Umbilical cord (tissue), 2 donors: ENCODE measurements at places on chromosomes 12 and 14. TPM values are rescaled to one million over a fixed set of nuclear protein-coding genes. Genes with fewer than 3 reads are reported as not detected.
A peak's percentile ranks its signal among the peaks of the same experiment; 100 is the strongest.

Gene SLCO1A2
- total RNA-seq, result 7.0 TPM

Gene HHIPL1
- 12.0 TPM for total RNA-seq

Gene SMARCC2
- total RNA-seq, result 37.6 TPM

Gene ADCY4
- 8.2 TPM for total RNA-seq

Gene CCDC197
- not detected for total RNA-seq

Gene P2RX2
- not detected for total RNA-seq

Gene TAS2R9
- 1.7 TPM for total RNA-seq

Gene SIX4
- 2.6 TPM for total RNA-seq

Gene NPFF
- total RNA-seq, result not detected

Gene PTPN6
- 18.3 TPM for total RNA-seq

Gene ASIC1
- total RNA-seq, result 1.7 TPM

Gene CISTR
- total RNA-seq, result not detected

Gene MOK
- 13.0 TPM for total RNA-seq

DNA sequence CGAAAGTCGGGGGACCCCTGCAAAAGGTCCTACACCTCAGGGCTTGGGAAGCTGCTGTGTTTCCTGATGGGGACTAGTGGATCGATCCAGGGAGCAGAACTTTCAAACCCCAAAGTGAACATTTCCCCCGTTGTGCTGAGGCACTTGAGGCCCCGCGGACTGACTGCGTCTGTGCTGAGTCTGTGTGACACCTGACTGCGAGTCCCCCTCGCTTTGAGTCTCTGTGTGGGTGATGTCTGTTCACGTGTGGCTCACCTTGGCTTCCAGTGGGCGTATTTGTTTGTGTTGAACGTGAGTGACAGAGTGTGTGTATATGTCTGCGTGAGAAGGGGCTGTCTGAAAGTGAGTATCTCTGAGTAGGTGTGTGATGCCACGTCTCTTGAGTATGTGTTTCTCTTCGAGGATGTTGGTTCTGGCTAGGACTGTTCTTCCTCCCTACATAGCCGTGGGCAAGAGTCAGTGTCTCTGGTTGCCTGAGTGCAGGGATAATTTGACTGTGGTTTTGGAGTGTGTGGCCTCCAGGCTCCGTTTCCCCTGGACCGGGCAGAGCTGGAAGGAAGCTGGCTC, 1.3 kb downstream of the TEAD4 start:
- DNase-seq, result no peak

- DNase-seq, result no peak
Measured at GRCh38 chr12:124788936-124789555, 74.6 kb downstream of the SCARB1 start.

- DNase-seq, result peak; percentile 72
Measured at GRCh38 chr12:128245905-128246304, 21.1 kb upstream of the TMEM132C start.

DNA sequence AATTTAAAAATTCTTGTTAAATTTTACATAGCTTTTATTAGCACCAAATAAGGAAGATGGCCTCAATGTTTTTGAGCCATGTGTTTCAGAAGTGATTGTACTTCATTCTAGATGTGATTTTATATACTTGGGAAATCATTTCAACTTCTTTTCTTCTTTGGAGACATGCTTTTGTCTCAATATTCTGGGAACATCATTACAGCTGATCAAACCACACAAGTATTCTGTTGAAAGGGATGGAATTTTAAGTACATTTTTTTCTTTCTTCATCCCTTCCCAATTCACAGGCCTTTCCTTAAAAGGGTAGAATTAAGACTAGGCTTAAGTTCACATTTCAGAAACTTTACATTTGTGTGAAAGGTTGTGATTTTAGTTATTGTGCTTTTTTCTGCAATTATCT, 66.4 kb downstream of the PAPOLA start:
- DNase-seq, result no peak

DNA sequence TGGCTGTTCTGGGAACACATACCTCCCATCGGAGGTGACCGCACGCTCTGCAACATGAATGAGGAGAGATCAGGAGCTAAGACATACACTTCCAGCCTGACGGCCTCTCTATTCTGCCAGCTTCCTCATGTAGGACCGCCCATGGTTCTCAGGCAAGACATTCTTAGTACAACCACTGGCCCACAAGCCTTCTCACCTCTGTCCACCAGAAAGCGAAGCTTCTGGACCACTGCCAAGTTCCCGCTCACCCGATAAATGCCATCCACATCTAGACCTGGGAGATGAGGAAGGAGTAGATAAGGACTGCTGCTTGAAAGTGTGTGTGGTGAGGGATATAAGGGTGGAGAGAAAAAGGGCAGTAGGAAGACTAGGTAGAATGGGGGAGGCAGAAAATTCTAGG, 5.2 kb downstream of the ARHGAP9 start:
- no peak for DNase-seq

DNA sequence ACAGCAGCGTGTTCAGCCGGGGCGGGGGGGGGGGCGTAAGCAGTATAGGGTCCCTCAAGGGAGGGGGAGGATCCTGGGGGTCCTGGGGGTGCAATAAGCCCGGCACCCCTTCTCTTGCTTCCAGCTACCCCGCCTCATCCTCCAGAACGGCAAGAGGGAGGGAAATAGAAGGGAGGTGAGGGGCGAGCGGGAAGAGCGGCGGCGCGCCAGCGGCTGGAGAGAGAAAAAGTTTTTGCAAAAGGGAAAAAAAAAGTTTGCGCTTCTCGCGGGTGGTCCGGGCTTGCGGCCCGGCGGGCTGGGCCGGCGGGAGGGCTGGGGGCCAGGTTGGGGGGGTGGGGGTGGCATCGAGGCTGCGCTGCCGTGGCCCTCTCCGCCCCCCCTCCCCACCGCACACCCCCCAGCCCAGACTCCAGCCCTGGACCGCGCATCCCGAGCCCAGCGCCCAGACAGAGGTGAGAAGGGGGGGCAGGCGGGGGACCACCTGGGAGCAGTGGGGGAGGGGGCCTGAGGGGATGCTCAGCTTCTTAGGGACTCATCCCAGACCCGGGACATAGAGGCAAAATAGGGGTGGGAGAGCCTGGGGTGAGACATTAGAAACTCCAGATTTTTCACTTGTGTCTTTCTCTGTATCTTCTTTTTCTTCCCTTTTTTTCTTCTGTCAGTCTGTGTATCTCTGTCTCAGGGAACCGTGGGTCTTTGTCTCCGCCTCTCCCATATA, at the start of gene GLI1:
Gene GLI1 (plus strand): TSS at position 36 of the 718 bp plus-strand sequence. CDS start 3,907 bp downstream, outside the sequence.
- no peak for DNase-seq

DNA sequence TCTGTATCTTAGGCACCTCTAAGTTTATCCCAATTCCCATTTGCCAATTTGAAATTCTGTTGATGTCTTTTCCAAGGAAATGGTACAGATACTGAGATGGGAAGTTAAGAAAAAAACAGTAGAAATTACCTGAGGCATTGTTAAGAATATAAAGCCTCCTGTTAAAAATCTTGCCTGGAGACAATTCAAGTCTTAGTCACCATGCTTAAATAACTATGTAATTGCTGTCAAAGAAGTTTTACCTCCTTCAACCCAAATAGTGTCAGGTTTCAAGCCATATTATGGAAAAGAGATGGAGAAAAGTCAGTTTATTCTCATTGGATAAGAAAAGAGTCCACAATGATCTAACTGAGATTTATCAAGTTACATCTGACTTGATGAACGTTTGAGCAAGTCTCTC, 974.7 kb downstream of the GALC start:
- DNase-seq, result no peak

DNA sequence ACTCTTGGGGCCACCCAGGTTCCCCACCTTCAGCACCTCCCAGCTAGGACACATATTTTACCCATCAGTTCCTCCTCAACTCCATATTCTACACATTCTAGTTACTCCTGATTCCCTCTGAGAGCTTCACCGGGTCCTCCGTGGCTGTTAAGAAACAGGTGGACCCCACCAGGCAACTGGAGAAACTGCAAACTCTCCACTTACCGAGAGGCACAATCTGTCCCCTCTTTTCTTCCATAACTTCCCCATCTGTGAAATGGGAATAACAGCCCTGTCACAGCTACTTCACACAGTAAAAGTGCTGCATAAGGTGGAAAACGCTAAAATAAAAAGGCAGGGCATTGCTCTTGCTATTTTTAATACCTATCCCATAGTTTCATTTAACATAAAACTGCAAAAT, 1.5 kb downstream of the SLC7A8 start:
- no peak for DNase-seq

DNA sequence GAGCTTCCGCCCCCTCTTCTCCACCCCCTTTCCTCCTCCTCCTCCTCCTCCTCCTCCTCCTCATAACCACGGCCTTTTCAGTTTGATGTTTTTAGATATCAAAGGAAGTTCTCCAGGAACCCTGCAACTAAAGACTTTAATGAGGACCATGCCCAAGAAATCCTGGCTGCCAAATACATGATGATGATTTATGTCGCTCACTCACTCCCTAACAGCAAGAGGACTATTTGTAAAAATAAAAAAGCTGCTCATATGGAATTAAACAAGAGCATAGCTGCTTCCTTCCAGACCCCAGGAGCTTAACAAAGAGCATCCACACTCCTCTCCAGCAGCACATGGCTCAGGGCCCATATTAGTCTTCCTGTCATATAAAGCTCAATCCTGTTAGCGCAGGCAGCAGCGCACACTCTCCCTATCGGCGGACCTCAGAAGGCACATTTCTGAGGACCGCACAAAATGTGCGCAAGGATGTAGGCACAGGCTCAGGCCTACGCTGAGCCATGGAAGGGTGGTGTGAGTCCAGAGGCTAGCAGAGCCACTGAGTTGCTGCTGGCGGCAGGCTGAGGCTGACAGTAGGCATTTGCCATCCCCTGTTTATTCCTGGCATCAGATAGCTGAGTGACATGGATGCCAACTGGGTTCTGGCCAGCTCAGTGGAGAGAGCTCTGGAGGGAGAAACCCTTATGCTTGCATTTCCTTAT, 232.8 kb downstream of the MSRB3 start:
- peak; percentile 69 for DNase-seq

DNA sequence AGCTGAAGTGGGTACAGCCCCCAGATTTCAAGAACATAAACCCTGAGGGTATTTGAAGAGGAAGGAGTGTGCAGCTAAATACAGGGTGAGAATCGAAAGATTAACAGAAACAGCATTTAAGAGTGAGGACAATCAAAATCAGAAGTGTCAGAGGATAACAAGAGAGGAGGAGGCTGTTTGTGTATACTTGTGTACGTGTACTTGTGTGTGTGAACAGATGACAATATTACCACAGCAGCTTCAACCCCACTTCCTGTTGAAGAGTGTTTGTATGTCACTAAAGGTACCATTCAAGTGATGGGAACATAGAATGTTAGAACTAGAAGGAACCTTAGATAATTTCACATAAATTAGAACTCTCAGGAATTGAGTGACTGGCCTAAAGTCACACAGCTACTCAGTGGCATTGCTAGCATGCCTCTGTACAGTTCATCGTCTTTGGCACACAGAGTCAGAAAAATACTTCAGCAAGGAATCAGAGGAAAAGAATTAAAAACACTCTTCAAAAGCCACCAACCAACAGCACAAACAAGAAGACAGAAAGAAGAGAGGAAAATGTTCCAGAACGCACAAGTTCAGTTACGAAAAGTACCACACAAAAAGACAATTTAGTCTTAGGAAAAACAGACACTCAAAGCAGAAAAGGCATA, 164.3 kb upstream of the BCL2L14 start:
- peak; percentile 18 for DNase-seq

- no peak for DNase-seq
Measured at GRCh38 chr14:94125659-94126418, 3.6 kb downstream of the IFI27L2 start.

DNA sequence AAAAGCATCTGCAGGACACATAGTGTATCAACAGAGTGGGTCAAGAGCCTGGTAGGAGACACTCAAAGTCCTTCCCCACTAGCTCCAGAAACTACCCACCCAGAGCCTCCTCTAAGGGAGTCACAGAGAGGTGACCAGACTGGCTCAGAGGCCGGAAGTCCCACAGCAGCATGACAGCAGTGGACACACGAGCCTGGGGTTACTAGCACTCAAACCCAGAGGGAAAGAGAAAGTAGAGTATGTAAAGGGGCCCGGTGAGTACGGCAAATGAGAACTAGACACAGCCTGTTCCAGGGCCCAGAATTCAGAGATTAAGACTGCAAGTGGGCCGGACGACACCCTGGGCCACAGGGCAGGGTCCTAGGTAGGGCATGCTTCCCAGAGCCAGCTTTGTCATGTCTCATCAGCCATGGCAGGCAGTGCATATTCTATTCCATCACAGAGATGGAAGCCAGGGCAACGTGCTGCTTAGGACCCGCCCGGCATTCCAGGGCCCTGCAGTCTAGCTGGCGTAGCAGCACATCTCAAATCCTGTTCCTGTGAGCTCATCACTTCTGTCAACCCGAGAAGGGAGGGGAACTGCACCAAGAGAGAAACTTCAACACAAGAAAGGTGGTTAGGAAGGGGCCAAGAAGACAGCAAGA, 4.2 kb downstream of the IFFO1 start:
- peak; percentile 89 for DNase-seq

- peak; percentile 82 for DNase-seq
Measured at GRCh38 chr12:68451261-68452077, 119.3 kb upstream of the MDM1 start.

- DNase-seq, result no peak
Measured at GRCh38 chr14:76836029-76836630, 9.9 kb downstream of the LRRC74A start.

- DNase-seq, result no peak
Measured at GRCh38 chr14:24355009-24355408, 13.0 kb upstream of the NFATC4 start.

GRCh38 chr12:118714051-118714460, 267.3 kb upstream of the SRRM4 start:
- no peak for DNase-seq

- peak; percentile 25 for DNase-seq
Measured at GRCh38 chr12:3698218-3698974, 54.5 kb downstream of the CRACR2A start.

- DNase-seq, result no peak
Measured at GRCh38 chr12:132021965-132022364, 72.2 kb downstream of the EP400 start.

GRCh38 chr12:104698871-104699270, 242.1 kb downstream of the CHST11 start:
- DNase-seq, result peak; percentile 54

DNA sequence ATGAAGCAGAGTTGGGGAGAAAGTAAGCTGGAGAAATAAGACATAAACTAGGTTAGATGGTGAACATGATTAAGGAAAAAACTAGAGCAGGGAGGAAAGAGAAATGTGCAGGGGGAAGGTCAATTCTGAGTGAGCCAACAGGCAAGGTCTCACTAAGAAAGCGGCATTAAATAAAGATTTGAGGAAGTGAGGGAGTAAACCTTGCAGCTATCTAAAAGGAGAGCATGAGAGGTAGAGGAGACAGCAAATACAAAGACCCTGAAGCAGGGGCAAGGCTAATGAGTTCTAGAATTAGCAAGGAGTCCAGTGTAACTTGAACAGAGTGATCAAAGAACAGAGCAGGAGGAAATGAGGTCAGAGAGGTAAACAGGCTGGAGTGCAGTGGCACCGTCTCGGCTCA, 4.4 kb upstream of the SOCS2 start:
- no peak for DNase-seq

- no peak for DNase-seq
Measured at GRCh38 chr14:21880918-21881317, 207.3 kb upstream of the OR4E1 start.

DNA sequence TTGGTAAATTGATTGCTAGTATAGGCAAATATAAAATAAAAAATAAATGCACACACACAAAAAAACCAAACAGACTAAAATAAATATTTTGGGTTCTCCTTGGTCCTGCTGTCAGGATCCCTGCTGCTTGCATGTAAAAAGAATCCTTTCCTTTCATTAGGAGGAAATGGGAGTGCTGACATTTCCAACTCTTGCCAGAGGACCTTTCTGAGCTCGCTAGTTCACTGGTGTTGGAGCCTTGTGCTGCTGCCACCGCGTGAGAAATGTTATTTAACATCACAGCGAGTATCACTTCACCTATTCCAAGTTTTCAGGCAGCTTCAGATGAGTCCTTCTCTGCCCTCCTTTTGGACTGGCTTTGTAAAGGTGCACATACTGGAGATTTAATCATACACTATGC, 358.9 kb downstream of the NPAS3 start:
- DNase-seq, result no peak
